ENCODE measurements at places on chromosomes 11 and 22.

DNA sequence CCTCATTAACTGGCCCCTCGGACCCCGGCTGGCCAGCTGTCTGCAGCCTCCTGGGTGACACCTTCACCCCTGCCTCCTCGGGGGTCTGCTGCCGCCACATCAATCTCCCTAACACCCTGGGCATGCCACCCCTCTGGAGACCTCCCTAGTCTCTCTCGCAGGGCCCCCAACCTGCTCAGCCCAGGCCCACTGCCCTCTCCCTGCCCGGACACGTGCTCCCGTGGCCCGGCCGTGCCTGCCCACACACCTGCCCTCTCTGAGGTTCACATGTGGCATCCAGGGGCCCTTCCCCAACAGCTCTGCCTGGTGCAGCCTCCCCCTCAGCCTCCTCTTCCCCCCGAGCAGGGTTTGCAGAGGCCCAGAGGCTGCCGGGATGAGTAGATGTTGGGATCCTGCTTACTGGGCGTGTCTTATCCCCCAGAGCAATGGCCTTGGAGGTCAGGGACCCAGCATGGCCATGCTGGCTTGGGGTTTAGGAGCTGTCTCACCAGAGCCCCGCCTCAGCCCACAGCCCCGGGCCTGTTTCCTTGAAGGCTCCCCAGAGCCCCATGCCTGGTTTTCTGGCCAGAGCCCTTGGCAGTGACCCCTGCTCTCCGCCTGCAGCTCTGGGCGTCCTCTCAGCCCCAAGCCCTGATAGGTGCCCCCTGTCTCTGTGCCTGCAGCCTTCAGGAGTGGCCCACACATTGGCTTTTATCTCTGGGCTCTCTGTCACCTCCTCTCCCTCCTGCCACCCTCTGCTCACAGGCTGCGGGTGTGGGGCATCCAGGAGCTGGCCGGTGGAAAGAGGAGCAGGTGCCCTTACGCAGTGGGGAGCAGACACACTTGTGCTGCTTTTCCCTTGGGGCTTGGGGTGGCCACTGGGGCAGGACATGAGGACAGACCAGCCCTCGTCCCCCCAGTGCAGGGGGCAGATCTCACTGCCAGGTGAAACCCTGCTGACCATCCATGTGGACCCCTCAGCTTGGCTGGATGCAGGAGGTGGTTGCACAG is 25.7 kb upstream of the SEPTIN5 start:
- DNase-seq, result peak; percentile 41

DNA sequence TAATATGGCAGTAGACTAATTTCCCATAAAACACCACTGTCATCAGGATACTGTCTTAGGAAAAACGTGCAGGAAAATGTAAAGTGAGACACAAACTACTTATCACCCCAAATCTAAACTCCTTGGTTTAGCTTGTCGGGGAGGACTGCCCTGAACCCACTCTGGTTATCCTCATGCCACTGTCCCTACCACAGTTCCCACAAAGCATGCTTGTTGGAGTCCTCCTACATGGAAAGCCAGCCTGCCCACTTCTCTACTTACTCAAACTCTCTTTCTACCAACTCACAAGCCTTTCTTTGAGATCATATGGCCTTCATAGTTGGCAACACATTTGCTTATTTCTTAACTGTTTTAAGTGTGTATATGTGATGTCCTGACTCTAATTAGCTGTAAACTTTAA is 179.0 kb downstream of the SWAP70 start:
- DNase-seq, result no peak

DNA sequence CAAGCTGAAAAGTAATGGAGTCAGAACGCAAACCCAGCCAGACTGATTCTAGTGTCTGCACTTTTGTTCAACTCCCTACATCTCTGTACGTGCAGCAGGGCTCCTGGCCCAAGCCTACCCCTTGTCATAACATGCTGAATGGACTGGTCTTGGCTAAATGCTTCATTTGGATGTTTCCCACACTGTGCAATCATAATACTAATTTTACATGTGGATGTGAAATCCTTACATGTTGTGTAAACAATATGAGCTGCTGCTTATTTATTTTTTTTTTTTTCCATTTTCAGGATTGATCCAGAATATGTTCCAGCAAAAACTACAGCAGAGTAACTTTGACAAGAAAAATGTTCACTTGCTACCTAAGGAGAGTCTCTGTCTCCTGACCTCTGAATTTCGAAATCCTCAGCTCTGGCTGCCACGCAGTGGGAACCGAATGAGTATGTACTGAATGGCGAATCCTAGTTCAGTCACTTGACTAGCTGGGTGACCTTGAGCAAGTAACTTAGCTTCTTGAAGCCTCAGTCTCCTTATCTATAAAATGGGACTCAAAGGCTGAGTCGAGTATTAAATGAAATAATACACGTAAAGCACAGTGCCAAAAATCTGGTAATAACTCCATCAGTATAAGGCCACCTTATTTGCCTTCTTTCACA is 133.4 kb downstream of the EHF start:
- DNase-seq, result no peak

DNA sequence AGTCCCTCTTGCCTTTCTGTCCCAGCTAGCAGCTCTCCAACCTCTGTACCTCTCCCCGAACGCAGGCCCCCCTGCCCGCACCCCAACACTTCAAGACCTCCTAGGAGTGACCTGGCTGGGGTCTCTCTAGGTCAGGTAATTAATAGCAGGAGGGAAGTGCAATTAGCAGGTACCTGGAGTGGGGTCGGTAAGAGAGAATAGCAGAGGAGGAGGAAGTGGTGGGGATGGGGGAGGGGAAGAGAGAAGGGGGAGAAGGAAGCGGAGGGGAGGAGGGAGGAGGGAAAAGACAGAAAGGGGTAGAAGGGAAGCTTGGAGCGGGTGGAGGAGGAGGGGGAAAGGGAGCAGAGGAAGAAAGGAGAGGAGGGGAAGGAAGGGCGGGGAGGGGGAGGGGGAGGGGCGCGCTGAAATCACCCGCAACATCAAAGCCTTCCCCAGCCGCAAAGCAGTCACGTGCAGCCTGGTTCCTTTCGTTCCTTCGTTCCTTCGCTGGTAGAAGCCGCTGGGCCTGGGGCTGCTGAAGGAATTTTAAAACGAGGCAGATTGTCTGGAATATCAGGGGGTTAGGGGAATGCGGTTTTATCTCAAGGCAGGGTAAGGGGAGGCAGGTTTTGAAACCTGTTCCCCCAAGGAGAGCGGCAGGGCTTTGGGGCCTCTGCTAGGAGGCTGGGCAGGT is 29.3 kb upstream of the TCF20 start:
- DNase-seq, result peak; percentile 87

GRCh38 chr11:93668171-93668570 is 6.7 kb downstream of the CEP295 start:
- no peak for DNase-seq

- DNase-seq, result no peak
Observed at GRCh38 chr11:27404427-27404826, 41.4 kb upstream of the CCDC34 start.

All from activated effector memory CD4-positive, alpha-beta T cell treated with anti-CD3 and anti-CD28 coated beads, Interleukin-2, amount 50 U/mL, for 16 hours (primary cell).